ENCODE measurements at places on chromosomes 7 and 10.

DNA sequence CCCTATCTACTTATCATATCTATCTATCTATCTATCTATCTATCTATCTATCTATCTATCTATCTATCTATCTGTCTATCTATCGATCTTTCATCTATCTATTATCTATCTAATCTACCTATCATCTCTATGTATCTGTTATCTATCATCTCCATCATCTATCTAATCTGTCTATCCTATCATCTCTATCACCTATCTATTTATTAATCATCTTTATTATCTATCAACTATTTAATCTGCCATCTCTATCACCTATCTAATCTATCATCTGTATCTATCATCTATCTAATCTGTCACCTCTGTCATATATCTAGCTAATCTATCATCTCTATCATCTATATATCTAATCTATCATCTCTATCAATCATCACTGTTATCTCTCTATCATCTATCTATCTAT is 736.3 kb downstream of the TYW1 start:
- DNase-seq = no peak

DNA sequence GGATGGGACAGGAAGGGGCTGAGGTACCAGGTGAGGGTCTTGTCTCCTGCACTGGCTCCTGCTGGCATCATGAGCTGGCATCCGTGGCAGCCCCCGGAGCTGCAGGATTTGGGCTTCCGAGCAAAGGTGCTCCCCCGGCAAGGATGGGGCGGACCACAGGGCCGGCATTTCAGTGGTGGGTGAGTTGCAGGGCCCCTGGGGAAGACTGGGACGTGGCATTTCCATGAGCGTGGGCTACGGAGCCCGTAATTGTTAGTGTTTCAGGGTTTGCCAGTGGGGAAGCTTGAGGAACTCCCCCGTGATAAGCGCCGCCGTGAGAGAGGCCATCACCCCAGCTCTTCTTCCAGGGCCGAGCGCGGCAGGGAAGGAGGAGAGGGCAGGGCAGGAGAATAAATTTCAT is 235.6 kb downstream of the MGMT start:
- no peak for DNase-seq

GRCh38 chr7:139798221-139798620 is 20.4 kb upstream of the HIPK2 start:
- no peak for DNase-seq

DNA sequence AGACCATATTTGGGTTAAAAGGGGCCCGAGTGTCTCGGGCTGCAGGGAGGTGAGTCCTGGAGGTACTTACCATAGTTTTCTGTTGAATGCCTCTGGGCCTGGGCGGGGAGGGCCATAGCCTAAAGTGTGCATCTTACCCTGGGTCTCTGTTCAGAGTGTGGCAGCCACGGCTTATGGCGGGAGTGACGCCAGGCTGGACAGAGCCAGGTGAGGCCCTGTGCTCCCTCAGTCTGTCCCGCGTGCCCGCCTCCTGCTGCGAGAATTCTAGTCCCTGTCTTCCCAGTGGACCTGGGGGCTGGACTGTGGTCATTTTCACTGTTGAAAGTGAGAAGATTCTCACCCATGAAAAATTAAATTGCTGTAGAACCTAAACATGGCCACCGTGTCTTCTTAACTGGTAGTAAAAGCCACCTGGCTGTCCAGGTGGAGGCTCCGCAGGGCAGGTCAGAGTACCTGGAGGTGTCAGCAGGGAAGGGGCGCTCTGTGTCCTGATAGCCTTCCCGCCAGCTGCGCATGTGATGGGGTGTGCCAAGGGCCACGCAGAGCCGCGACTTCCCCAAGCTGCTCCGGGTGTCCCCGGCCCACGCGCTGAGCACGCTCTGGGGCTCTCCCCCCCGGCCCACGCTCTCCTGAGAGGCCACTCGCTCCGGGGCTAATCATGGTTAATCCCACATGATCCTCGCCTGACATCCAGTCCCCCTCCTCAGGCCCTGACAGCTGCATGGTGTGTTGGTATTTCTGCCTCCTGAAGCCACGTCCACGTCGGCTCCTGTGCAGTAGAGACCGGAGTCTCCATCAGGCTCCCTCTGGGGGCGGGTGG is 20.3 kb downstream of the INPP5A start:
- no peak for DNase-seq

DNA sequence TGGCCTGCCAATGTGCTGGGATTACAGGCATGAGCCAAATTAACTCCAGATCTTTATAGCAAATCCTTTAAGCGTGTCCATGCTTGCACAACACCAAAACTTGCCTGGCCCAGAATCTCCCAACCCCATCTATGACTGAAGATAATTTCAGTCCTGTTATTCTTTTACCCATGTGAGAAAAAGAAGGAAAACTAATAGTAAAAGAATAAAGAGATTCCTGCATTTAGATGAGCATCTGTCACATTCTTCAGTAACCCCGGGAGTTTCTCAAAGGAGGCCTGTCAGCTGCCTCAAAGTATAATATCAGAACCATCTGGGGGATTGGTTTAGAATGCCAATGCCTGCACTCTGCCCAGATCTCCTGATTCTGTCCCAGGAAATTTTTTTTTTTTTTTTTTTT is 158.1 kb upstream of the KMT2E start:
- DNase-seq = no peak

- no peak for DNase-seq
Measured at GRCh38 chr10:100356067-100357017, 9.3 kb downstream of the SCD start.

DNA sequence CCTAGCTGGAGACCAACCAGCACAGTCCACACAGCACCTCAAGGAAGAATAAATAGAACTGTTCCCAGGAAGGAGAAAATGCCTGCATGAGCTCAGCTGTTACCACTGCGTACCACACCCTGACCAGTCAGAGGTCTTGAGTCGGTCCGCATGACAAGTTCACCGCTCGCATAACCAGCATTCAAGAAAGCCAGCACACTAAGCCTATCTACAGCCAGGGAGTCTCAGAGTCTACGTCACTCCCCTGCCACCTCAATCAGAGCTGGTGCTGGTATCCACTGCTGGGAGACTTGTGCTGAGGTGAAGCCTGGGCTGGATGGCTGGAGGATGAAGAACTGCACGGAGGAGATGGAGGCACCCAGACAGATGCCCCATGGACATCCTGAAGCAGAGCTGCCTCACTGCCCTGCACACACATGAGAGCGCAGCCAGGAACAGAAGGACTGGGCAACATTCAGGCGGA is 19.6 kb downstream of the AKR1C1 start:
- DNase-seq = no peak

GRCh38 chr7:6092953-6093354 is 61.8 kb downstream of the ANKRD61 start:
- no peak for DNase-seq

DNA sequence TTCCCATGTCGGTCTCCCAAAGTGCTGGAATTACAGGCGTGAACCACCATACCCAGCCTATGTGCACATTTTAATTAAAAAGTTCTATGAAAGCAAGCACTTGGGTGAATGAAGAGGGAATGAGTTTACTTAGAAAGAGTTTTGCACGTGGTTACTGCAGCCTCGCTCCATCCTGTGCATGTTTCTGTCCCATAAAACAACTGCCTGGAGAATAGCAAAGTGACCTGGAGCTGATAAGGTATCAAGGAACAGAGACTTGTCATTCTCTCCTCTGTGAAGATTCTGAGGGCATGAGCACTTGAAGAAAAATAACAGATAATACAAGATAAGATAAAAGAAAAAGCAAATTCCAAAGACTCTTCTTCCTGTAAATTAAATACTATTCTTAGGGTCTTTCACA is 112.2 kb upstream of the JCAD start:
- no peak for DNase-seq

- no peak for DNase-seq
Measured at GRCh38 chr10:34522546-34522945, 292.6 kb downstream of the PARD3 start.

- no peak for DNase-seq
Measured at GRCh38 chr7:75546237-75547015, 54.3 kb downstream of the SPDYE5 start.

DNA sequence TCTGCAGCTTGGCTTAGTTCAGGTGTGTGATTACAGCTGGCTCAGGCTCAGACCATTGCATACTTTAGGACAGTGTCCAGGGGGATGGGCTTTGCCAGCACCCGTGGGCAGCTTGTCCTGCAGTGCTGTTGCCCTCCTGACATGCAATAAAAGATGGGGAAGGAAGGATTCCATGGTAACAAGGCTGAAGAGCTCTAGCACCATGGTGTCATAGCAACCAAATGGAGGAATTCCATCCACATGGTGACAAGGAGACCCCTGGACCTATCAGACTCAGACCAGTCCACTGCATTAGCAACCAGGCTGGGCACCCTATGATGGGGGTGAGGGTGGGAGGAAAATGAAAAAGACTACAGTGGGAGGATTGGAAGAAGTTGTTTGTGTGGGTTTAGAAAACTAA is 49.9 kb downstream of the SORCS3 start:
- no peak for DNase-seq

GRCh38 chr7:128888756-128889095 is 21.8 kb downstream of the KCP start:
- DNase-seq = no peak

DNA sequence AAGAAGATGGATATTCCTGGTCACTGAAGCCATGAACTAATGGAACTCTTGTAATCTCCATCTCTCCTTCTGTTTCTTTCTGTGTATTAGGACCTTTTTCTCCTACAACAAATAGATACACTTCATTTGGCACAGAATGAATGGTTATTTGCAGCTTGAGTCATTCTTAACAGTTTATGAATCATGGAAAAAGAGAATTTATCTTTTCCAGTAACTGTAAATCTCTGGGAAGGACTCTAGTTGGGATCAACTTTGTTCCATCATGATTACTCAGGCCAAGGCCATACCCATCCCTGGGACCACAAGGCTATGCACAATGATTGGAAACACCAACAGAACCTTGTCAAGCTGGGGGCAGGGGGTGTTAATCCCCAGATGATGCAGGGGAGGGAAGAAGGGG is 36.1 kb upstream of the MDFIC start:
- no peak for DNase-seq

Measured in activated T-helper 2 cell treated with anti-CD3 and anti-CD28 coated beads, Interferon-gamma antibody, Interleukin-2, Interleukin-4, amounts not matched to agents 10 μg/mL and 5 μg/mL and 100 μg/mL, durations not matched to agents 14 hours and 24 hours and 36 hours (primary cell).